ENCODE measurements at places on chromosomes 1 and 21. TPM values are rescaled to one million over a fixed set of nuclear protein-coding genes. Genes with fewer than 3 reads are reported as not detected.

DNA sequence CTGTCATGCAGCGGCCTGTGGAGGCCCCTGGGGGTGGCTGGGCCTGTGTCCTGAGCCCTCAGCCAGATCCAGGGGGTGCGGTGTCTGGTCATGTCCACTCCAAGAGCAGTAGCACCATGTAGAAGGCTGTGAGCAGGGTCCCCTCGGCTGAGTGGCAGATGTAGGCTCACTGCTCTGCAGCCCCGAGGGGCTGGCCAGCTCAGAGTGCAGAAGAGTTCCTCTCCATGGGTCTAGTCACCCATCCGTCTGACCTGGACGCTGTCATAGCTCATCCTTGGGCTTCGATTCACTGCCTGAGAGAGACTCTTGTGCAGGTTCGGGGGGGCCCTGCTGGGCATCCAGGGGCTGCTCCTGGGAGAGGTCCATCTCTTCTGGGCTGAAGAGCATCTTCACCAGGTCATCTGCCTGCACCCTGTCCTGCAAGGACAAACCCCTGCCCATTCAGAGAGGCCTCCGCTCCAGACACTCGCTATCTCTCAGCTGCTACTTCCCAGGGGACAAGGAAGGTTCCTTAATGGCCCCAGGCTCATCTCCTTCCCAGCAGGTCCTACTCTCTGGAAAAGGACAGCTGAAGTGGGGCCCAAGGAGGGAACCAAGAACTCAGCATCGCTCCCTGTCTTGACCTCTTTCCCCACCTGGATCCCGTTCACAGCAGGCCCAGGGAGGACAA lies 6.5 kb upstream of the CLDN19 start:
- no peak for DNase-seq

The KLF17 gene
- polyA plus RNA-seq, result not detected

DNA sequence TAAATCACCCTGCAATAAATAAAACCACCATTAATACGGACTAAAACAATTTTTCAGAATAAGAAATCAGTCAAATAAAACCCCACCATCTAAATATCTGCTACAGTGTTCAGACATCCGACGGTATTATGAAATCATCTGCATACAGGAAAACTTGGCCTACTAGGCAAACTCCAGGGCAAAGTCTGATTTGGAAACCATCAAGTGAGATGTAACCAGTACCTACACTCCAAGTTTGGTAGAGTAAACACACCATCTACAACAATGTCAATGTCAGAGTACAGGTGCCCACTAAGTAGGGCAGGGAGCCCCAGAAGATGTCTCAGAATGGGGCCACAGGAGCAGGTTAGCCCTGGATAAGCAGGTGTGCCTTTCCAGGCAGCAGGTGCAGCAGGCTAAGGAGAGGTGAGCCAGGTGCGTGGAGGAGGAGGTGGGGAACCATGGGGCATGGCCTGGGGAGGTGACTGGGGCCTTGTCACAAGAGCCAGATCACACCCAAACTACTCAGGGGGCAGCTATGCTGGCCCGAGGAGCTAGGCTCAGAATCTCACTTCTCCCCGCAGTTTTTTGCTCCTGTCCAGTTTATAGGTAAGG lies 59.6 kb downstream of the CAPZB start:
- no peak for DNase-seq

The SLC35D1 gene
- 9.0 TPM for polyA plus RNA-seq

- DNase-seq, result no peak
Measured at GRCh38 chr1:176416777-176417176, 46.2 kb upstream of the PAPPA2 start.

GRCh38 chr1:24386241-24386640 lies 27.3 kb downstream of the STPG1 start:
- peak; percentile 53 for DNase-seq

The GPR89B gene
- 24.7 TPM for polyA plus RNA-seq

- no peak for DNase-seq
Measured at GRCh38 chr1:206068314-206068713, 15.3 kb downstream of the RHEX start.

The RGS7 gene
- polyA plus RNA-seq, result 0.24 TPM

DNA sequence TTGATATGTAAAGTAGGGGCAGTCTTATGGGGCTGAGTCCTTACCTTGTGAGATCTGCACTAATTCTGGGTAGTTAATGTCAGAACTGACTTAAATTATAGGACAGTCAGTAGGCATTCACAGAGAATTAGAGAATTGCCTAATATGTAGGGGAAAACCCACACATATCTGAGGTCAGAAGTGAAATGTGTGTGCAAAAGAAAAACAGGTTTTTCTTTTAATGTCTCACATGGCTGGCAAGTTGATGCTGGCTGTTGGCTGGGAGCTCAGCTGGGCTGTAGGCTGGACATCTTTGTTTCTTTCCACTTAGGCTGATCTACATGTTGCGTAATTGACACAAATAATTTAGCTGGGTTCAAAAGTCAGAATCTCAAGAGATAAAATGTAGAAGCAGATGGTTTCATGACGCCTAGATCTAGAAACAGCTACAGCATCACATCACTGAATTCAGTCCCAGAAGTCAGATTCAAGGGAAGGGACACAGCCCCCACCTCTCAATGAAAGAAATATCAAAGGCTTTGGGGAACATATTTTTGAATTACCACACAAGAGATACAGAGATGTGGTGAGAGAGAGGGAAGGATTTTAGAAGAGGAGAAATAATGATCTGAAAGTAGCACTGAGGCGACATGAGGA lies 98.9 kb downstream of the TNFSF18 start:
- DNase-seq, result peak; percentile 78

DNA sequence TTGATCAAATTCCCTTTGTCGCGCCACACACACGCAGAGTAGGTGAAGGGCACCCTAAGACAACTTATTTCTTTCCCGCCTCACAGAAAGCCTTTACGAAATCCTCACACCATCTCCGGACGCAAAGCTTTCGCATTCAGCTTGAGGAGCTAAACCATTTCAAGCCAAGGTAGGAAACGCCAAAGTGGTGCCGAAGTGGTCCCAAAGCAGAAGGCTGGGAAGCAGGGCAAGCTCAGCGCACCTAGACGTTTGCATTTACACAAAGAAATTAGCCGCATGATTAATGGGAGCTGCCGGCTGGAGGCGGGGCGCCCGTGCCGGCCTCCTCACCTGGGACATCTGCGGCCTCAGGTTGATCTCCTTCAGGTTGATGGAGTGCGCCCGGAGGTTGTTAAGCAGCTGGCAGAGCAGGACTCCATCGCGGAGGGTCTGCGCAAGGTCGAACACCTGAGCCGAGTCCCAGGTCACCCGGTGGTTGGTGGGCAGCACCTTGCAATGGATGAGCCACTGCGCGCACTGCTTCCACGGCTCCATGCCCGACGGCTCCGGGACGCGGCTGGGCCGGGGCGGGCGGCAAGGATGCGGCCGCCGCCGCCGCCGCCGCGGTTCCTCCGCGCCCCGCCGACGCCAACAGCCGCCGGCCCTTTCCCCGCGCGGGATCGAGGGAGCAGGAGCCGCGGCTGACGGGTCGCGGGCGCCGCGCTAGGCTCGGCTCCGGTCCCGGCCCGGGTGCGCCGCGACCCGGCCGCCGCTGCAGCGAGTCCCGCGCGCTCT lies 457 bp downstream of the VAV3 start:
- peak; percentile 27 for DNase-seq

GRCh38 chr1:167555971-167556714 lies 2.6 kb upstream of the CREG1 start:
- peak; percentile 59 for DNase-seq

The FNDC10 gene
- polyA plus RNA-seq, result 1.5 TPM

- DNase-seq, result no peak
Measured at GRCh38 chr1:3992103-3992556, 92.1 kb upstream of the C1orf174 start.

DNA sequence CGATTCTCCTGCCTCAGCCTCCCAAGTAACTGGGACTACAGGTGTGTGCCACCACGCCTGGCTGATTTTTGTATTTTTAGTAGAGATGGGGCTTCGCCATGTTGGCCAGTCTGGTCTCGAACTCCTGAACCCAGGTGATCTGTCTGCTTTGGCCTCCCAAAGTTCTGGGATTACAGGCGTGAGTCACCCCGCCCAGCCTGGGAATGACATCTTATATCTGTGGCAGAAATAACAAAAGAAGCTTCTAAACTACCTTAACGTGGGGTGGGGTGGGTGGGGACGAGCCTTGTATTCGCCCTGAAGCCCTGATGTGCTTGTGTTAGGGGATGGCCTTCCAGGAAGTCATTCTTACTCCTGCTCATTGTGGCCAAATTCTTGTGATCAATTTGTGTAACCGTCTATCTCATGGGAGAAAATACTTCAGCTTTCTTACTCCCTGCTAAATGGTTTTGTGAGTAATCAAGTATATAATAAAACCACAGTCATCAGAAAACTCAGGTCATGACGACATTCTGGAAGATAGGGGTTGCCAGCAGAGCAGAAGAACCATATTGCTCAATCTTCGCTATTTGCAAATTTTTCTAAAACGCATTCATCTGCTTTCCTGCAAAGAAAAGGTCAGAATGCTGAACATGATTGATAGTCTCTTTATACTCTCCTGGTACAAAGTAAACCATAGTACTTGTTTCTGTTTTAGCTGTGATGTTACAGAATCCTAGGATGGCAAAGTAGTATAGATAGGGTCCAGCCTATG lies 63.2 kb downstream of the DIRAS3 start:
- DNase-seq, result no peak

DNA sequence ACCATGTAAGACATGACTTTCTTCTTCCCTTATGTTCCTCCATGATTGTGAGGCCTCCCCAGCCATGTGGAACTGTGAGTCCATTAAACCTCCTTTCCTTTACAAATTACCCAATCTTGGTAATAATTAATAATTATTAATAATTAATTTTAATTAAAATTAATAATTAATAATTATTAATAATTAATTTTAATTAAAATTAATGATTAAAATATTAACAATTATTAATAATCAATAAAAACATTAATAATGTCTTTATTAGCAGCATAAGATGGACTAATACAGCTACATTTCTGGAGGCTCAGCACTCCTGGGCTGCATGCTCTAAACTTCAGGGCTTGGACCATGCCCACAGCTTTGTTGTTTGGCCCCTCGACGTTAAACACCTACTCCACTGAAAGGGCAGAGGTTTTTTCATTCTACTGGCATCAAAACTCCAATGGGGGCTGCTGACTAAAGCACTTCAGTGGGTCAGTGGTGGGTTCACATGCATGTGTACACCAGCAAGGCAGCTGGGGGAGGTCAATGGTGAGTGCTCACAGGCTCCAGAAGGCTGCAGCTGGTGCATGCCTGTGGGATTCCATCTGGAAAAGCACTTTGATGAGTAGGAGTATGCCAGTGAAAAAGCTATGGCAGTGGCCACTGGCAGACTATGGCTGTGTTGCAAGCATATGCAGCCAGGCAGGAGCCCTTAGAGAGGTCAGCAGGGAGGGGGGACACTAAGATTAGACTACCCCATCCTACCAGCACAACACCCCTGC lies 561.3 kb downstream of the NCAM2 start:
- DNase-seq, result no peak
